NCI-H1417 (cell line): ENCODE measurements at places on chromosomes 2 and 18.
A peak's percentile ranks its signal among the peaks of the same experiment; 100 is the strongest.

GRCh38 chr2:191151331-191151730, 537 bp upstream of the STAT4 start:
- DNase-seq: no peak

- DNase-seq: no peak
Measured at GRCh38 chr18:11523804-11524203, 85.6 kb upstream of the SLC35G4 start.

DNA sequence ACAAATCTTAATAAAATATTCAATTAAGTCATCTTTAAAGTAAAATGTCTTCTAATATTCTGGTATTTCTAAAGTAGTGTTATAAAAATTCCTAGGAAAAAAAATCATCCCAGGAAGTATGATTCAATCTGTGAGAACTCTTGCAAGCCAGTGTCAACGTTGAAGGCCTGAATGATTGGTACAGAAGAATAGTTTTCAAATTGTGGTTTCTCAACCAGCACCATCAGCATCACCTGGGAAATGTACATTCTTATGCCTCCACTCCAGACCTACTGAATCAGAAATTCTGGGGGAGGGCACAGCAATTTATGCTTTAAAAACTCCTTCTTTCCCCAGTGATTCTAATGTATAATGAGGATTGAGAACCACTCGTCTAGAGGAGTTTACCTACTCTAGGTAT, 62.3 kb upstream of the C2orf15 start:
- no peak for DNase-seq

DNA sequence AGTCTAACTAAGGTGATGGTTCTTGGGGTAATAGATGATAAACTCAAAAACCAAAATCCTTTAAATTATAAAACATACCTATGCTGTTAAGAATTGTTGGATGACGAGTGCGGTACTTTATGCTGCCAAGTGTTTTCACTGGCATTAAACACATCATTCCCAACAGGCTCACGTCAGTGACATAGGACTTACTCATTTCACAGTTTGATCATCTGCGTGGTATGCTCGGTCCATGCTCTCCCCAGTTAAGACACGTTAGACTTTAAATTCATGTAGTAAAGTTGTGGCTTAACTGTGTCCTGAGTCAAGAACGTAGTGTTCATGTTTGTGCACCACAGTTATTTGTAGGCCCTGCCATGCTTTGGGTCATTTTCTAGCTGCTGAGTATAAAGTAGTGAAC, 125.6 kb upstream of the MYT1L start:
- no peak for DNase-seq

DNA sequence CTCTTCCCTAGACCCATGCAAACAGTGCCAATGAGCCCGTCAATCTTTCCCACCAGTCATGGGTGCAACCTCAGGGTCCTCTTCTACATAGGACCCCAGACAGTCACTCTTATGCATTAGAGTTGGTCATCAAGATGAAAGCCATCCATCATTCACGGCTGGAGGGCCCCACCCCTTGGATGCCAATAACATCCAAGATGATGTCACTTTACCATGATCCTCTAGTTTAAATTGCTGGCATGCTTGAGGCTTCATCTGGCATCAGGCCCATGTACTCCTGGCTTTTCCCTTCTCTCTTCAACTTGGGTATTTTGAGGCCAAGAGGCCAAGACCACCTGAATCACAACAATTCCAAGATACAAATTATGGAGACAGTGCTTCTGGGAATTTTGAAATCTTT, 91.1 kb upstream of the MAPK4 start:
- no peak for DNase-seq

DNA sequence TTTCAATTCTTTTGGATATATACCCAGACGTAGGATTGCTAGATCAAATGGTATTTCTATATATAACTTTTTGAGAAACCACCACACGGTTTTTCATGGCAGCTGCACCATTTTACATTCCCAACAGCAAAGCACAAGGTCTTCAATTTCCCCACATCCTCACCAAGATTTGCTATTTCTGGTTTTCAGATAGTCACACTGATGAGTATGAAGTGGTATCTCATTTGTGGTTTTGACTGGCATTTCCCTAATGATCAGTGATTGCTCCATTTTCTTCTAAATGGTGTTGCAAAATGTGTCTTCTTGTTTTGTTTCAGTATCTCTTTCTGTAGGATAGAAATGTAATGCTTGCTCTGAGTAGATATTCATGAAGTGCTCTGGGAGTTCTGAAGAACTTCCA, 52.0 kb downstream of the ANKRD44 start:
- no peak for DNase-seq

DNA sequence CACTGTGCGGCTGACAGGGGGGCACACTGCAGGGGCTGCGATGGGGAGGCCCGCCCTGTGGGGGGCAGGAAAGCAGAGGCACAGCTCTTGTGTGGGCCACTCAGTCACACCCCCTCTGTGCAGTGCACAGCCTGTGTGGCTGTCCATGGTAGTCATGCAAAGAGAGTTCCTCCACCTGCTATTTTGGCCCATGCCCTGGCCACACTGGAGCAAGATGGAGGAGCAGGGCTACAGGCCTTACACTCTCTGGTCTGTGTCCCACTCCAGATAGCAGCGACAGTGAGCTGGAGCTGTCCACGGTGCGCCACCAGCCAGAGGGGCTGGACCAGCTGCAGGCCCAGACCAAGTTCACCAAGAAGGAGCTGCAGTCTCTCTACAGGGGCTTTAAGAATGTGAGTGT, 28.5 kb upstream of the FAHD2A start:
- no peak for DNase-seq

DNA sequence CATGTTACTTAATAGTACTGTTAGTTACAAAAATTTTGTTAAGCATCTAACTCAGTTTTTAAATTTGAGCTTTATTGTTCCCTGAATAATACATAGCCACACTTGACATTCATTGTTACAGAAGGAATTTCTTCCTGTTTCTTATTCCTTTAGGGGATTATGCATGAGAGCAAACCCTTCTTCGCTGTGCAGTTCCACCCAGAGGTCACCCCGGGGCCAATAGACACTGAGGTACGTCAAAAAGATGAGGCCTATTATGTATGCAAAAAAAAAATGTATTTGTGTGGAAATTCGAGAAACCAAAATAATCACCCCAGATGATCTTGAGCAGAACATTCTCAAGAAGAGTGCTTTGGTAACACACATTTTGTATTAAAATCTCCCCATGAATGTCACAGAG, 36.3 kb downstream of the CPS1 start:
- DNase-seq: no peak

GRCh38 chr2:44947028-44947375, 5.5 kb downstream of the SIX3 start:
- DNase-seq: no peak

GRCh38 chr2:218260166-218260565, 649 bp upstream of the GPBAR1 start:
- no peak for DNase-seq

DNA sequence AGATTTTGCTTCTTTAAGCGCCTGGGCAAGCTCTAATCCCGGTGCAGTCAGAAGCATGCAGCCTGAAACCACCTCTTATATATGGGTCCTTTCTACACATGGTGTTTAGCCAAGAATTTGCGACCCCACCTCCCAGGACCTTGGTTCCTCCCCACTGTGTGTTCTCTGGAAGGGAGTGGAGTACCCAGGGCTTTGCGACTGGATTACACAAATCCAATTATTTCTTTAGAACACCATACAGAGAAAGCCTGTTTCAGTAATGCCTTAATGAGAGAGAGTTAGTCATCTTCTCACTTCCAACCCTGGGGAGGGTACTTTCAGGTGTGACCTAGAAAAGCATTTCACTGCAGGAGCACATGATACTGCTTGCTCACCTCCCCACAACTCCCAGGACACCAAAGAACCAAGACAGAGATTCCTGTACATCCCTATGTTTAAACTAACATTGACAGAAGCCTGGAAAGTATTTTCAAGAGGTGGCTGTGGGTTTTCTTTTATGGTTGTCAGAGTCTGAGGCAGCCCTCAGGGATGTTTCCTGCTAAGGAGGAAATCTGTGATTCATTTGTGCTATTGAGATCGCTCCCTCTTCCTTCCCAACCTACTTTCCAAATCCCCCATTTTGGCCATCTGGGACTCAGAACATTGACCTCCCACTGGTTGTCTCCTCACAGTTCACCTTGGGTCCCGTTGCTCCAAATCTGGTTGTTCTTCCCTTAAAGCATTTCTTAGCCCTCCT, at the start of gene CAPN14:
Gene CAPN14 (minus strand): TSS at position 51 of the 736 bp plus-strand sequence. CDS start 12,068 bp downstream, outside the sequence.
- no peak for DNase-seq

DNA sequence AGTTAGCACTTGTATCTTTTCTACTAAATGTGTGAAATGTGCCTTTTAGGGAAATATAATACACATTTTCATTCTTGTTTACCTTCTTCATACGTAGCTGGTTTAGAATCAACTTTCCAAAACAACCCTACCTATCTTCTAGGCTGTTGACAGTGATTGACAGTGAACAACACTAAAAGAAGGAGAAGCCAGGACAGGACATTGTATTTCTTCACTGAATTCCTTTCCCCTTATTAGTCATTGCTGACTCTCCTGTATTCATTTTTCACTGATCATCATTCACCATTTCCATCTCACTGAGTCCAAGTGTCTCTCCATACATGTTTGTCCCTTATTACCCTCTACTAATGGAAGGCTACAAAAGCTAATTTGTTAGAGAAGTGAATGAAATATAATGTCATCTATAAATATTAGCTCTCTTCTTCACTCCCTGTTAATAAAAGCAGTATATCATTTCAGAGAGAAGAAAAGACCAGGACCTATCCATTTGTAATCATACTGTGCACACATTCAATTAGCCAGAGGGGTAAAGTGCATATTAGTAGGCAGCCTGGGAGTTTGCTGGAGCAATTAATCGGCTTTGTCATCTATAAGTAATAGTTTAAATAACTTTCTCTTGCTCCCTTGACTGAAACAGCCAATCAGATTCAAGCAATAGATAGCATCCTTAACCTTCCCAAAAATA, 192.5 kb upstream of the FOSL2 start:
- DNase-seq: no peak

GRCh38 chr18:7089369-7089768, 28.2 kb downstream of the LAMA1 start:
- DNase-seq: no peak

DNA sequence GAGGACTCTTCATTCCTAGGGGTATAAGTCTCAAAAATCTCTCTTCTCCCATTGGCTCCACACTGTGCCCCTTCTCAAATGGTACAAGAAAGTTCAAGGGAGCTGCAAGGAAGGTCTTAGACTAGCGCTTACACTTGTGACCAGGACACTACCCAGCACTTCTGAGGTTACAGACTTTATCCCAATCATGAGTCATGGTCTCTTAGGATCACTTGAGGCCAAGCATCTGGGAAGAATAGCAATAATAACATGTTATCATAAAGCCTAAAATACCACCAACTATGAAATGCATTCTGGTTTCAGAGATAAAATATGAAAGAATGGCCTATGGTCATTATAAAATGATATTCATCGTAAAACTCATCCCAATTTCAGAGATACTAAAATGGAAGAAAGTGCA, 309.9 kb upstream of the PKDCC start:
- no peak for DNase-seq

GRCh38 chr2:161010503-161011015, 149.7 kb upstream of the TANK start:
- DNase-seq: no peak

- no peak for DNase-seq
Measured at GRCh38 chr18:44725300-44726058, 44.8 kb downstream of the SETBP1 start.

DNA sequence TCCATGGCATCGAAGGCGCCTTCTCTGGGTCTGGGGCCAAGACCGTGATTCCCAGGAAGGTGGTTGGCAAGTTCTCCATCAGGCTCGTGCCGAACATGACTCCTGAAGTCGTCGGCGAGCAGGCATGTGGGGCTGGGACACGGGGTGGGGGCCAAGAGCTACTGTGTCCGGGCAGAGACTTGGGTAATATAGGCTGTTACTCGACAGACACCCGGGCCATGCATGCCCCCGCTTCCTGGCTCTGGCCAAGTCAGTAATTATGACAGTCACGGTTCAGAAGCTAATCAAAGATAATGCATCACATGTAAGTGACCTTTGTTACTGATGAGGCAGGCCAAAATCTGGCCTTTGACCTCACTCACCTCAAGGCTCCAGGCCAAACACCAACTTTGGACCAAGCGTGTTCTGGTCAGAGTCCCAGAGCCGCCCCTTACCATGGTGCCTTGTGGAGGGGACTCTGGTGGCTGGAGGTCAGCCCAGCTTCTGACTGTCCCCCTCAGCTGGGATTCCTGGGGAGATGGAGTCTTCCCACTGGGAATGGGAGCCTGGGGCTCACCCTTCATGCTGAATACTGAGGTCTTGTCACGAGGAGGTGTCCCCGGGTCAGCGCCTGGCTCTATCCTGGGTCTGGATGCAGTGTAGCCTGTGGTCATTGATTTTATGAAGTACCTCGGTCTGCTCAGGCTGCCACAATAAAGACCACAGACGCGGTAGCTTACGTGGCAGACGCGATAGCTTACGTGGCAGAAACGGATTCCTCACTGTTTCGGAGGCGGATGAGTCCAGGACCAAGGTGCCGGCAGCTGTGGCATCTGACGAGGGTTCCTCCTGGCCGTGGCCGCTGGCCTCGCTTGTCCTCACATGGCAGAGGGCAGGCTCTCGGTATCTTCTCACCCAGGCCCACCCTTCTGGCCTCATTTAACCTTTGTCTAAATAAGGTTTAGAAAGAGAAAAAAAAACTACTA, 17.7 kb upstream of the CNDP1 start:
- no peak for DNase-seq

GRCh38 chr2:218400167-218400929, 680 bp downstream of the CTDSP1 start:
- DNase-seq: peak; percentile 65

GRCh38 chr2:85439986-85440385, 21.5 kb downstream of the SH2D6 start:
- no peak for DNase-seq

- DNase-seq: no peak
Measured at GRCh38 chr18:25251068-25251467, 100.9 kb downstream of the ZNF521 start.

DNA sequence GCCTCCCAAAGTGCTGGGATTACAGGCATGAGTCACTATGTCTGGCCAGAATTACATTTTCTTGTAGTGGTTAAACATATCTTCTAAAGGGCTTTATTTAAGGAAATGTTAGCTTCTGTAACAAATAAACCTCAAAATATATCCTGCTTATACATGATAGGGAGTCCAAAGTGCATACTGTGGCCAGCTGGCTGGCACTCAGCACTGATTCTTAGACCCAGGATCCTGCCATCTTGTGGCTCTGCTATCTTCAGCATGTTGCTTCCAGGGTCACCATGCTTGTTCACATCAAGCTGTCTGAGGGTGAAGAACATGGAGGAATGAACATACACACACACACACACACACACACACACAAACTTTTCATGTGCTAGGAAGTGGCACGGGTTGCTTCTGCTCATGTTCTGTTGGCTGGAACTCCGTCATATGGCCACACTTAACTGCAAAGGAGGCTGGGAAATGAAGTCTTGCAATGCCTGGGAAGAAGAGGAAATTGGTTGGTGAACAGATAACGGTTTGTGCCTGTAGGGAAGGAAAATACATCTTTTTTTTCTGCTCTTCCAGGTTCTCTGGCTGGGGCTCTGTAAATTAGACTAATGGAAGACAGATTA, 40.0 kb downstream of the NPPC start:
- DNase-seq: no peak

GRCh38 chr18:11040359-11040758, 109.0 kb downstream of the PIEZO2 start:
- no peak for DNase-seq
